Activated gamma-delta T cell (primary cell): ENCODE measurements at places on chromosomes 12 and 14.

- DNase-seq = no peak
These were observed 126.3 kb upstream of the DHRS4 start for GRCh38 chr14:23827100-23827892.

DNA sequence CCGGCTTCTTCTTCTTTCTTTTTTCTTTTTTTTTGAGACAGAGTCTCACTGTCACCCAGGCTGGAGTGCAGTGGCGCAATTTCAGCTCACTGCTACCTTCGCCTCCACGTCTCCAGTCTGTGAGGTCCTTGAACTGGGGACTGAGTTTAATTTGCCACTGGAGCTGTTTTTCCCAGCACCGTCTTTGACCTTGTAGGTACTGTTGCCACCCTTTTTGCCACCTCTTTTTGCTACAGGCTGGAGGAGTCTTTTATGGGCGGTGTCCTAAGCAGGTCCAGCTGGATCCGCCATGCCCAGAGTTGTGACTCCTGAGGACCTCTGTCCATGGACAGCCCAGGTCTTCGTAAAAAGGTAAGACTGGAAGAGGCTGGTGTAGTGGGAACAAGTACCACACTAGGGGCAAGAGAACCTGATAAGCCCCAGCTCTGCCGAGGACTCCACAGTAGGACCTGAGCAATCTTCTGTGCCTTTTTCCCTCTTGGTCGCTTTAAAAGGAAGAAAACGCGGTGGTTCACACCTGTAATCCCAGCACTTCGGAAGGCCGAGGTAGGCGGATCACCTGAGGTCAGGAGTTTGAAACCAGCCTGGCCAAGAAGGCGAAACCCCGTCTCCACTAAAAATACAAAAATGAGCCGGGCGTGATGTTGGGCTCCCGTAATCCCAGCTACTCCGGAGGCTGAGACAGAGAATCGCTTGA, 946 bp downstream of the RNU4-2 start:
- no peak for DNase-seq

- DNase-seq = no peak
These were observed 6.5 kb upstream of the ATP23 start for GRCh38 chr12:57934819-57935218.

GRCh38 chr12:73892201-73892600, 645.4 kb upstream of the ATXN7L3B start:
- DNase-seq = no peak

GRCh38 chr14:51448831-51449670, 202.7 kb upstream of the FRMD6 start:
- no peak for DNase-seq

GRCh38 chr12:52020539-52021336, 14.0 kb downstream of the TAMALIN start:
- DNase-seq = no peak
